ENCODE measurements at places on chromosomes 4 and X. TPM values are rescaled to one million over a fixed set of nuclear protein-coding genes. Genes with fewer than 3 reads are reported as not detected.

- DNase-seq: peak; percentile 35
Measured at GRCh38 chr4:155960522-155960921, 6.9 kb upstream of the CTSO start.

DNA sequence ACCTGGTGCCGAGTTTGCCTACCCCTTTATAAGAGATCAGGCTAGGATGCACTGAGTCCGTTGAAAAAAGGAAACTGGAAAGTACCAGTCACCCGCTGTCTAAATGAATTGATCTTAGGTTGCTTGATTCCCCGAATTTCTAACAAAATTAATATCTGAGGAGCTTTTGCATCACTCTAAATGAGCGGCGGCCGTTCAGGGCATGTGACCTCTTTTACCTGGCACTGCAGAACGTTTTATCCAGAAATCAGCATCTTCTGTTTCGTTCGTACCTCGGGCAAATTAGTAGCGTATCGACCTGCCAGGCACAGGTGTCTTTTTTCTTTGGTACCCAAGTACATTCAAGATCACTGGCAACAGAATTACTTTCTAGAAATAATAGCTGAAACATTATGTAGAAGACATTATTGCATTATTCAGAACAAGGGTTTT, 876 bp downstream of the KLHL2 start:
- peak; percentile 11 for DNase-seq

GRCh38 chr4:140675599-140676231, 80.5 kb downstream of the TBC1D9 start:
- no peak for DNase-seq

- no peak for DNase-seq
Measured at GRCh38 chrX:13750204-13750603, 15.7 kb downstream of the OFD1 start.

DNA sequence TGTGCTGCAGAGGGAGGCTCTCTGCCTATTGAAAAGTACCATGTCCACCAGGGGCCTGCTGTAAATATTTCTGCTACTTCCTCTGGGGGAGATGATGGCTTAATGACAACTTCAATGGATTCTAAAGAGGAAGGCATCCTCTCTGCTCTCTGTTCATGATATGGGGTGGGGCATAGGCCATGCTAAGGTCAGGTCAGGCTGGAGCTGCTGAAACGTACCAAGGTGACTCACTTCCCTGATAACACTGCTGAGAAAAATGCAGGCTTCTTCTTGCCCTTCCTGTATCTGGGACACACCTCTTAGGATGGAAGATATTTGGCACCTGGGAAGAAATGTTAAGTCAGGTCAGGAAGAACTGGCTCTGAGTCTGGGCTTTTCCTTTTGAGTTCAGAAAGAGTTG, 31.5 kb downstream of the HS3ST1 start:
- no peak for DNase-seq

METAP1 gene
- total RNA-seq: 62.6 TPM

GRCh38 chrX:38513112-38513742, 48.1 kb upstream of the TSPAN7 start:
- DNase-seq: no peak
